ENCODE measurements at places on chromosomes 4 and X.

GRCh38 chr4:164210377-164210776 lies 543.6 kb upstream of the SMIM31 start:
- DNase-seq = no peak

GRCh38 chr4:3660928-3661515 lies 105.2 kb upstream of the ADRA2C start:
- no peak for DNase-seq

- no peak for DNase-seq
Measured at GRCh38 chr4:30718021-30718542, 2.1 kb upstream of the PCDH7 start.

DNA sequence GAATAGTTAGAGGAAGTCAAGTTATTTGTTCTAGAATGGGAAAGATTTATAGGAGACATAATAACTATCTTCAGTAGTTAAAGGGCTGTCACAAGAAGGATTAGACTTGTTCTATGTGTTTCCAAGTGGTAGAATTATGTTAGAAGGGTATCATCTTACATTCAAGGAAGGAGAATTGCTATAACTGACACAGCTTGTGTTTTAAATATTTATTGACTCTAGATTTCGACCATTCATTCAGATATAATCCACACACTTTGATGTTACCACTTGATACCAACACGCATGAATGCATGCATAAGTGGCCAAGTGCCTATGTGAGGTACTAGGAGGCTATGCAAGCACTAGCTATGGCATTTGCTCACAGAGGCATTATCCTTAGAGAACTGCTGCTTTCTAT lies 122.7 kb downstream of the CCNB3 start:
- no peak for DNase-seq

DNA sequence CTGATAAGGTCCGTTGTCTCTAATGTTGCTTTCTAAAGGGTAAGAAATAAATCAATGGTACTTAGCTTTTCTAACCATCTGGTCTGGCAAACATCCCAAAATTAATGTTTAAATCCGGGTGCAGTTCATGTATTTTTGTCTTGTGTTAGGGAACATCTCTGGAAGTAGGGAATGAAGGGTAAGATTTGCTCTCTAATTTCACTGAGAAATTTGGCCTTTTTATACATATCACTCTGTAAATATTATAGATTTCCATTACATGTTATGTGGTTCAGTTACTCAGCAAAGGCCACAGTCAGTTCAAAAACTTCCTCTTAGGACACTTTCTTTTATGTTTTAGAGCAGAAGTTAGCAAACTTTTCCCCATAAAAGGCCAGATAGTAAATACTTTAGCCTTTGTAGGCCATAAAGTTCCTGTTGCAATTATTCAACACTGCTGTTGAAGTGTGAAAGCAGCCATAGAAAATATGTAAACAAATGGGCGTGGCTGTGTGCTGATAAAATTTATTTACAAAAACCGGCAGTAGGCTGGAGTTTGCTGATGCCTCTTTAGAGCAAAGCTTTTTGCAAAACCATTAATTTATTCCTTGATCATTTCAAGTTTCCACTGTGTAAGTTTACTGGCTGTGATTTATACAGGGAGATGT lies 218.1 kb downstream of the ANTXR2 start:
- DNase-seq = no peak

DNA sequence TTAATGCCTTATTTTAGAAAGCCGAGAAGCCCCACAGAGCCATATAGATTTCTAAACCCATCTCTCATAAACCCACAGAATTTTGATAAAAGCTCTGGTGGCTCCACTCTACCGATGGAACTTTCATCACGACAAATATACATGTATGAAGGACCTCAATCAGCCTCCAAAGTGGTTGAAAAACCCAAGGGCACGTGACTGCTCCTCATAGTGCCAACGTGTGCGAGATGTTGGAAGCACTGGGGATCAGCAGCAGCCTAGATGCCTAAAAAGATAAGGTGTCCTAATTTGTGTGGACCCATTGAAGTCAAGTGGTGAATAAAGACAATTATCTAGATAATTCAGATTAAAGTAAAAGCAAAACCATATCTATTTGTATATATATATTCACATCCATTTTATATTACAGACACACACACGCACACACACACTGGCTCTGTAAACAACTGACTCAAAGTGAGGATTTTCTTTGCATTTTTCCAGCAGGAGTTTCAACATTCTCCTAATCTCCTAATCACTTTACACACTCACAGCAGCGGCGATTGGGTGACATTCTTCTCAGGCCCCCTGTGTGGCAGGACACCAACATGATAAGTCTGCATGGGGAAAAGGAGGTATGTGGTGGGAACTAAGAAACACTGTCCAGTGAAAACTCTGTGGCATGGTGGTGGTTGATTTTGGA lies 2.8 kb upstream of the PITX2 start:
- no peak for DNase-seq

GRCh38 chr4:7900334-7900909 lies 39.2 kb downstream of the AFAP1 start:
- no peak for DNase-seq
